Activated naive CD8-positive, alpha-beta T cell treated with anti-CD3 and anti-CD28 coated beads, Interleukin-2, amount 50 U/mL, for 16 hours (primary cell): ENCODE measurements at places on chromosomes 13 and 19.

DNA sequence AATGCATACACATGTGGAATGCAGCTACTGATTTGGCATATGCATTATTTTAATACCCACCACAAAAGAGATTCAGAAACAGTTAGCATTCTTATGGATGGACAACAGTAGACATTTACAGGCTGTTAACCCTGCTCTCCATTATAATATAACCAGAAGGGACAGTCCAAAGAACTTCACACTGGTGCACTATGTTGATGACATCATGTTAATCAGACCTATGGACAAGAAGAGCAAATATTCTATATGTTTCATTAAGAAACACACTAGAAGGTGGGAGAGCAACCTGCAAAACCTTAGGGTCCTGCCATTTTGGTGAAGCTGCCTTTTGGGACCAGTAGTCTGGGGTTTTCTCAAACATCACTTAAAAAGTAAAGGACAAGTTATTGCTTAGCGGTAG, 701.3 kb downstream of the UQCRFS1 start:
- DNase-seq = no peak

DNA sequence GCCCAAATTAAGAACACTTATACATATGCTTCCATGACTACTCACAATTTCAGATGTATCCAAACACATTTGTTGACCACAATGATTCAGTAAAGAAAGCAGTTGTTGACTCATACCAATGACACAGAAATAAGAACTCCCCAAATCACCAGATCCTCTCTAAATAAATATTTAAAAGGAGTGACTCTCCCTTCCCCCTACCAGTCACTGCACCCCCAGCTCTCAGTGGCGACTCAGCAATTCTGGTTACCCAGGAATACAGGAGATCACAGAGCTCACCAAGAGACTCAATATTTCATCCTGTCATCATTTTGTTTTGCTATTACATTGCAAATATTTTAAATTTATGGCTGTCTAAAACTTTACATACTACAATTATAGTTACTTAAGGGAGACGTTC, 131.5 kb downstream of the RGCC start:
- no peak for DNase-seq

DNA sequence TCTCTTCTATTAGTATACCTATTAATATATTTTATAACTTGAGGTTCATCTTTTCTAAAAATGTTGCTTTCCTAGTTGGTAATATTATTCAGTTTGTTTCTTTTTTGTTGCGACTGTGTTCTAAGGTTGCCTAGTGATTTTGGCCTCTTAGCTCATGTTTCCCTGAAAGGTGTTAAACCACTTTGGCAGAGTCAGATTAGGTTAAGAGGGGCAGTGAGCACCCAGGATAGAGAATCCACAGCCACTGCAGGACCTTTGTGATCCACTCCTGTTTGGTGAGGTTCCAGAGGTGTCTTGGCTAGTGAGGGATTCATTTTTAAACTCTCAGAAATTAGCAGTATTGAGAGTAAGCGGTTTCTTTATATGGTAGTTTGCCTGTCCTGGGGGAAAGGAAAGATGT, 14.9 kb upstream of the GPR18 start:
- no peak for DNase-seq

GRCh38 chr13:106352850-106353249, 182.6 kb downstream of the EFNB2 start:
- DNase-seq = no peak
